PC-9 (cell line): ENCODE measurements at places on chromosomes 7 and 10. TPM values are rescaled to one million over a fixed set of nuclear protein-coding genes. Genes with fewer than 3 reads are reported as not detected.

ZNF804B gene
- not detected in 2 replicates for total RNA-seq

CALHM1 gene
- not detected in 2 replicates for total RNA-seq

TDRD1 gene
- total RNA-seq = not detected in 2 replicates

LRRC4 gene
- 0.10 and 0.39 TPM in 2 replicates for total RNA-seq

STRIP2 gene
- 6.4 and 9.5 TPM in 2 replicates for total RNA-seq

MMD2 gene
- total RNA-seq = not detected in 2 replicates

ACSM6 gene
- not detected in 2 replicates for total RNA-seq

ELFN1 gene
- 0.09 and 0.13 TPM in 2 replicates for total RNA-seq

ZPBP gene
- total RNA-seq = not detected in 2 replicates

ATOH7 gene
- not detected in 2 replicates for total RNA-seq

FOXI2 gene
- total RNA-seq = not detected in 2 replicates

HERC4 gene
- 115 and 116 TPM in 2 replicates for total RNA-seq

ZNF425 gene
- total RNA-seq = 5.2 and 5.9 TPM in 2 replicates

CHST3 gene
- total RNA-seq = 21.3 and 23.3 TPM in 2 replicates

NPC1L1 gene
- 0.28 and 0.30 TPM in 2 replicates for total RNA-seq

NUTM2B gene
- 0.83 and 1.3 TPM in 2 replicates for total RNA-seq

AKR1C4 gene
- not detected in 2 replicates for total RNA-seq

TMEM140 gene
- 0.25 and 0.92 TPM in 2 replicates for total RNA-seq

GPR146 gene
- total RNA-seq = 3.4 and 4.3 TPM in 2 replicates

GPRIN2 gene
- 33.1 and 53.6 TPM in 2 replicates for total RNA-seq

SPRN gene
- total RNA-seq = not detected in 2 replicates

OR9A2 gene
- not detected in 2 replicates for total RNA-seq

MAGI2 gene
- total RNA-seq = 0.92 and 1.6 TPM in 2 replicates

TFPI2 gene
- 67.3 and 86.1 TPM in 2 replicates for total RNA-seq

PPP1R17 gene
- not detected in 2 replicates for total RNA-seq

RBP4 gene
- total RNA-seq = 0.57 TPM in 1 of 2 replicates, not detected in the other

COL26A1 gene
- total RNA-seq = 0.20 and 0.38 TPM in 2 replicates

GRM3 gene
- total RNA-seq = not detected in 2 replicates

ZNF467 gene
- total RNA-seq = 6.6 and 10.3 TPM in 2 replicates

CPN1 gene
- not detected in 2 replicates for total RNA-seq

EBF3 gene
- total RNA-seq = not detected in 2 replicates

PDE1C gene
- total RNA-seq = 1.7 and 2.1 TPM in 2 replicates

TMED4 gene
- 134 and 161 TPM in 2 replicates for total RNA-seq

ATP5F1C gene
- total RNA-seq = 282 and 284 TPM in 2 replicates

DCLRE1A gene
- 6.1 and 7.7 TPM in 2 replicates for total RNA-seq

CLDN4 gene
- total RNA-seq = 498 and 602 TPM in 2 replicates

SLC26A5 gene
- total RNA-seq = not detected in 2 replicates

MAD1L1 gene
- 50.8 and 68.7 TPM in 2 replicates for total RNA-seq

IL6 gene
- 1.4 and 1.7 TPM in 2 replicates for total RNA-seq

HMX2 gene
- not detected in 2 replicates for total RNA-seq

SNCG gene
- 99.4 and 144 TPM in 2 replicates for total RNA-seq

CYP2E1 gene
- 1.6 and 3.0 TPM in 2 replicates for total RNA-seq

AFAP1L2 gene
- total RNA-seq = 35.4 and 39.9 TPM in 2 replicates

RAMP3 gene
- not detected in 2 replicates for total RNA-seq

H2BK1 gene
- total RNA-seq = not detected in 2 replicates

PSMC2 gene
- total RNA-seq = 138 and 196 TPM in 2 replicates

MYL10 gene
- total RNA-seq = not detected in 2 replicates
